Activated CD4-positive, alpha-beta T cell treated with anti-CD3 and anti-CD28 coated beads for 24 hours (primary cell): ENCODE measurements at places on chromosomes 7 and 10.

DNA sequence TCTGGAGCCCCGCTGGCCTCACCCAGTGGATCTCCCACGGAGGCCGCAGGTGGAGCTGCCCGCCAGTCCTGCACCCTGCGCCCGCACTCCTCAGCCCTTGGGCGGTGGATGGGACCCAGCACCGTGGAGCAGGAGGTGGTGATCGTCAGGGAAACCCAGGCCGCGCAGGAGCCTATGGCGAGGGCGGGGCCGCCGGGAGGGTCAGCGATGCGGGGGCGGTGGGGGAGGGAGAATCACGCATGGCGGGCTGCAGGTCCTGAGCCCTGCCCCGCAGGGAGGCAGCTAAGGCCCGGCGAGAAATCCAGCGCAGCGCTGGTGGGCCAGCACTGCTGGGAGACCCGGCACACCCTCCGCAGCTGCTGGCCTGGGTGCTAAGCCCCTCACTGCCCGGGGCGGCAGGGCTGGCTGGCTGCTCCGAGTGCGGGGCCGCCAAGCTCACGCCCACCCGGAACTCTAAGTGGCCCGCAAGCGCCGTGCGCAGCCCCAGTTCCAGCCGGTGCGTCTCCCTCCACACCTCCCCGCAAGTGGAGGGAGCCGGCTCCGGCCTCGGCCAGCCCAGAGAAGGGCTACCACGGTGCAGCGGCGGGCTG lies 524.8 kb upstream of the TPK1 start:
- DNase-seq: no peak

- no peak for DNase-seq
These were observed 74.9 kb upstream of the BTBD16 start for GRCh38 chr10:122196218-122196617.

GRCh38 chr7:16071246-16071857 lies 350.0 kb downstream of the CRPPA start:
- DNase-seq: no peak

- no peak for DNase-seq
These were observed 2.4 kb upstream of the ESYT2 start for GRCh38 chr7:158831738-158832091.

GRCh38 chr7:80895056-80895455 lies 23.8 kb downstream of the SEMA3C start:
- no peak for DNase-seq

- no peak for DNase-seq
These were observed 85.4 kb downstream of the PCLO start for GRCh38 chr7:83077328-83077727.

GRCh38 chr7:26117142-26117807 lies 34.7 kb upstream of the NFE2L3 start:
- DNase-seq: no peak

DNA sequence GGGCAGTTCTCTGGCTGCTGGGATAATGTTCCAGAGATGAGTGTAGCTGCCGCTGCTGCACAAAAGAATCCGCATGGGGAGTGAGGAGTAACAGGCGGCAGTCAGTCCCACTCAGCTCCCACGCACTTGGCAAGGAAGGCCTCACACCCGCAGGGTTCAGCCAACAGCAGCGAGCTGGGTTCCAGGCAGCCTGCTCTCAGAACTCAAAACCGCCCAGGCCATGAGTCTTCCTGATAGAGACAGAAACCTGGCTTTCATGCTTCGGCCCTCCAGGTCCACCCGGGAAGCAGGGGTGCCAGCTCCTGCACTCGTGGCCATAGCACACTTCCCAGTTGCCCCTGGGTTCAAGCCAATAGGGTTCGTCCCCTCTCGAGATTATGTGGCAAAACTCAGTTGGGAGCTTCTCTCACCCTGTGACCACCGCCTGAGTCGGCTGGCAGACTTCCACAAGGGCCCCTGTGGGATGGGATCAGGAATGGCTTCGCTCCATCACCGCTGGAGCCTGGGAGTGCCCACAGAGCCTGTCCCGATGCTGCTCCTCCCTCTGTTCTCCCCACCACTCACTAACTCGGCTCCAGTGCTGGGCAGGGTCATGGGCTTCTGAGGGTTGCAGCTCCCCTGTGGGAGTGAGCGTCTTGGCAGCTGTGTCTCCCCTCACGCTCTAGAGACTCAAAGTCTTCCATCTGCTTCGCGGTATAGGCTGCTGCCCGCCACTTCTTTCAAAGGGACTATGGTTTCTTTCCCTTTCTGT lies 20.6 kb downstream of the CLRN3 start:
- no peak for DNase-seq

DNA sequence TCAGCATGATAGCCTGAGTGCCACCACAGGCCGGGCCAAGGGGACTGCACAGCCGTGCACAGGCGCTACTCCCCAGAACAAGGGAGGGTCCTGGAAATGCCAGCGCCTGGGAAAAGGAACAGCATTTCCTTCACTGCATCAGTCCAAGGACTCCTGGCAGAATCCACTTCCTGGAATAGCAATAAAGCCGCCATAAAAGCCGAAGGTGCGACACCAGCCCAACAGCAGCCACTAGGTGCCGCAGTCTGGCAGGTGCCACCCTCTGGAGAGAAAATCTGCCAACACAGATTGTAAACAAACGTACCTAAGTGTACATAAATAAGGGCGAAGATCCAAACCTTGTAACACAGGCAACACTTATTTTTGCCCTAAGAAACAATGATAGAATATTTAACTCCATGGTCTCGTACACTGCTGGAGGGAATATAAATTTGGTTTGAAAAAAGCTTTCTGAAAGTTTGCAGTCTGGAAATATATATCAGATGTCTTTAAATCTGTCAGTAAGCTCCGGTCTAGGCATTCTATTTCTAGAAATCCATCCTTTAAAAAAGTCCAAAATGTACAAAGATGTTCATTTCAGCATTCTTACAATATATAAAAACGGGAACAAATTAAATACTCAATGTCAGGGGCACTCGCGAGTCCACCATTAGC lies 22.2 kb downstream of the VOPP1 start:
- no peak for DNase-seq

DNA sequence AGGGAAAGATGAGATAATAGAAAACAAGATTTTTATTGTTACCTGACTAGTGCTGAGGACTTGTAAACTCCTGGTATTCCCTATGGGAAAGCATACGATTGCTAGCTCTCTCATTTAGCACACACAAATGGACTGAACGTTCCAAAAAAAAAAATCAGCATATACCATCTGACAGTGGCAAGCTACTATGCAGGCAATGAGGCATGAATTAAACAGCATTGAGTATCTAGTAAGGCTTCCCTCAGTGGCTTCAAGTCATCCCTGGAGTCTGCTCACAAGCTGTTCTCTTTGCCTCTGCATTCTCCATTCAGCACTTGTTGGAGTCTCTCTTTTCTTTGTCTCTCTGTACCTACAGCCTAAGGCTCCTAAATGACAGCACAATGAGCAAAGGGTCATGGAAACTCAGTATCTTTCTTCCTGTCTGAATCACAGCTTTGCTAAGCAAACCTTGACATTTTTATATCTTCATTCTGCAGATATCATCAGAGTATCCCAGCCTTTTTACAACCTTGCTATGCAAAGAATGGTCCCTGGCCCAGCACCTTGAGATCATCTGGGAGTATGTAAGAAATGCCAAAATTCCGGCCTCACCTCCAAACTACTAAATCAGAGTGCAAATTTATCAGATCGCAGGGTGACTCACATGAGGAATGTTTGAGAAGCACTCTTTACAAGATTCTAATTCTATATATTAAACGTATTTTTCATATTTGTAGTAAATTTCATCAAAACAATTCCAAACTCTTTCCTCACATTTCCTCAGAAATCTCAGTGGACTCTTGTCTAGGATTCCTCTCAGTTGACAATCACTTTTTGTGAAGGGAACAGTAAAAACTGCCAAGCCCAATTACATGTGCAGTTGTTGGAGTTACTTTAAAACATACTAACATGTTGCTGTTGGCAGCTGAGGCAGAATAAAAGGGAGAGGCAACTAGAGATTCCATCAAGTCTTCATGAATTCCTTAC lies 10.8 kb upstream of the LIPA start:
- no peak for DNase-seq

DNA sequence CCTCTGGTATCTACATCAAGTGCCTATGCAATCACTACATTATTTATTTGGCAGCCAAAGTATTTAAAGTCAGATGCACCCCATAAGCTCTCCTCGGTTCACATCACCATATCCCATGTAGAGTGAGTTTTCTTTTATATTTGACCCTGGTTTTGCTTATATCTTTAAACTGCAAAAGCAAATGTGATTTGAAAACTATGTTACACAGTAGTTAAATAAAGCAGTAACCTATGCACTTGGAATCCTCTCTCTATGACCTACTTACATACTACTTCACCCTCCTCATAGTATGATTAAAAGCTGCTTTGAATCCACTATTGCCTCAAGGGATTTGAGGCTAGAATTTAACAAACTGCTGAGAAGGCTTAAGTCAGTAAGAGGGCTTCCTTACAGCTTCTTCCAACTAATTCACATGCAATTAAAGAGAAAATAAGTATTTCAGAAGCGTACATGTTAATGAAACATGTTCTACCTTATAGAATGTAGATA lies 2.2 kb upstream of the CELF2 start:
- no peak for DNase-seq

DNA sequence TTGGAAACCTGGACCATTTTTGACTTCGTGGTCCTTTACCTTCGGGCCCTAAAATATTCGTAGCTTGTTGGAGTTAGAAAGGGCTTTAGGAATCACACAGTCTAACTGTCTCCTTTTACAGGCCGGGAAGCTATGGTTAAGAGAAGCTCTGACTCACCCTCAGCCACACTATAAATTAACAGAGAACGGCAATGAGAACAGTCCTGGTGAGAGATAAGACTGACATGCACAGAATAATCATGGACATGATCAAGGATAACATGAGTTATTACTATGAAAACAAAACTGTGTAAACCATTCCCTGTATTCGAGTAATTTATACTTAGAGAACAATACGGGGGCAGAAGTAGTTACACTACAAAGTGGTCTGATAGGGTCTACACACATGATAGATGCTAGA lies 162.5 kb upstream of the MALRD1 start:
- no peak for DNase-seq

- DNase-seq: no peak
These were observed 99.8 kb upstream of the GJD4 start for GRCh38 chr10:35505241-35505873.

DNA sequence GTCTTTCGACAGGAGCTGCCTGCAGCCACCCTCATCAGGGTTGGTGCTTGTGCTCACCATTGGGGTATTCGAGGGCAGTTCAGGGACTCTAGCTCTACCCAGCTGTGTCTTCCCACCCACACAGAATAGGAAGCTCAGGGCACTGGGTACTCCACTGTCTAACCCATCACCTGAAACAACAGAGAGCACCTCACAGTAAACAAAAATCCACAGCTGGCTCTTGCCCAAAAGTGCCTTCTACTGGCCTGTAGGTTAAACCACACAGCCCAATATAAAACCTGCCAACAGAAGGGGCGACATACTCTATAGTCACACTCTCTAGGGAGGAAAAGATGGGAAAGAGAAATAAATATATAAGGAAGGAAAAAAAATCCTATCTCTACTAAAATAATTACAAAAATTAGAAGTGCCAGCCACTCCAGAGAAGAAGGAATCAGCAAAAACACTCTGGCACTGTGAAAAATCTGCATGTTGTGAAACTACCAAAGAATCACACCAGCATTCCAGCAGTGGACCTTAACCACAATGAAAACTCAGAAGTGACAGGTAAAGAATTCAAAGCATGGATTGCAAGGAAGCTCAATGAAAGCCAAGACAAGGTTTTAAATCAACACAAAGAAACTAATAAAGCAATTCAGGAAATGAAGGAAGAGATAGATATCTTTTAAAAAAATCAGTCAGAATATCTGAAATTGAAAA lies 110.0 kb downstream of the HGF start:
- no peak for DNase-seq

- DNase-seq: no peak
These were observed 38.8 kb upstream of the NEBL start for GRCh38 chr10:20935931-20936330.

DNA sequence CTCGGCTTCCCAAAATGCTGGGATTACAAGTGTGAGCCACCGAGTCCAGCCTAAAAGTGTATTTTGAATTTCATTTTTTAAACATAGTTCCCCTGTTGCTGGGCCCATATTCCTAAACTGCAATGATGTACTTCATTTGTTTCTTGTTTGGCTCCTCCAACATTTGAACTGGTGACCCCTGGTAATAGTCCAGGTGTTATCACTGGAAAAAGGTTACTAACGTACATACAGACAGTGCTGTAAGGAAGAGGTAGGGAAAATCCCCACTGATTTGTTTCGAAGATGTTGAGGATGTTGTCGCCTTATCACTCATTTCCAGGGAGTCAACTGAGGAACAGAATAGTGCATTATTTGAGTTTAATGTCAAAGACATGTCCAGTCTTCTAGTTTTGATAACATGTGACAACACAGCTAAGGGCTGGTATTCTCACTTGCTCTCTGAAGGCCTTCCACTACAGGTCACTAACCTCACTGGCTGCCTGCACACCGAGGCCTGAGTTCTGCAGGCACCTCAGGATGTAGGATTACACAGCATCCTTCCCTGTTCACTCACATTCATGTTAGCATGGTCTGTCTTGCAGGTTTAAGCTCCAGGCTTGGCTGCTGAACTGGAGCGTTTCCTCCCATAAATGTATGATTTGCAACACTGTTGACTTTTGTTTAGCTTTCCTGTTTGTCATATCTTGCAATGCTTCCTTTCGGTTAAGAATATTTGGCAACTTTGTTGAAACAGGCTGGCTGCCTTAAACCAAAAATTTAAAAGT lies 362.8 kb downstream of the INHBA start:
- DNase-seq: no peak

DNA sequence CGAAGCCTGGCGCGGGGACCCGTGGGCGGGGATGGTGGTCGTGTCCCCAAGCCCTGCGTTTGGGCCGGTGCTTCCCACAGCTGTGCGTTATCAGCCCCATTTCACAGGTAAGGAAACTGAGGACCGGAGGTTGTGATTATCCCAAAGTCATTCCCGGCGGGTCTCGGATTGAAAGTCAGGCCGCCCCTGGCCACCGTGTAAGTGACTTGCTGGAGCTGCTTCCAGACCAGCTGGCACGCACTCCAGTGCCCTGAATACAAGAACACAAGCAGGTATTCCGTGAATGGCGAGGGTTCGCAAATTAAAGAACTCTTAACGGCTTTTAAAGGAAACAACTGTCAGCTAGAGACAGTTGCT lies 675 bp upstream of the ATE1 start:
- DNase-seq: no peak

DNA sequence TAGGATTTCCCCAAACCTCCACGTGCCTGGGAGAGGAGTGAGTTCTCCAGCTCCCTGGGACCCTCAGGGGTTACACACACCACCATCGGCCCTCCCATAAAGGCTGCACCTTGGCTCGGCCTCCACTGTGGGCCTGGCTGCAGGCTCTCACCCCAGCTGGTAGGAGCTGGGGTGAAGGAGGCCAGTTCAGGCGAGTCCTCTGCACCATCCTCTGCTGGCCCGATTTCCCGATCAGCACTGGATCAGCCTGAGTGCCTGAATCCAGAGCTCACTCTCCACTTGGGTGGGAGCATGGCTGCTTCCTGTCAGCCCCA lies 115.1 kb upstream of the RET start:
- DNase-seq: no peak

- no peak for DNase-seq
These were observed 3.9 kb downstream of the COG5 start for GRCh38 chr7:107559864-107560263.
